Activated CD4-positive, alpha-beta T cell treated with anti-CD3 and anti-CD28 coated beads, Interleukin-2, amount 50 U/mL, for 24 hours (primary cell): ENCODE measurements at places on chromosomes 4 and X.

- DNase-seq, result no peak
Measured at GRCh38 chr4:35087218-35087617, 1157.1 kb downstream of the ARAP2 start.

- no peak for DNase-seq
Measured at GRCh38 chr4:74754218-74754617, 40.1 kb downstream of the BTC start.

DNA sequence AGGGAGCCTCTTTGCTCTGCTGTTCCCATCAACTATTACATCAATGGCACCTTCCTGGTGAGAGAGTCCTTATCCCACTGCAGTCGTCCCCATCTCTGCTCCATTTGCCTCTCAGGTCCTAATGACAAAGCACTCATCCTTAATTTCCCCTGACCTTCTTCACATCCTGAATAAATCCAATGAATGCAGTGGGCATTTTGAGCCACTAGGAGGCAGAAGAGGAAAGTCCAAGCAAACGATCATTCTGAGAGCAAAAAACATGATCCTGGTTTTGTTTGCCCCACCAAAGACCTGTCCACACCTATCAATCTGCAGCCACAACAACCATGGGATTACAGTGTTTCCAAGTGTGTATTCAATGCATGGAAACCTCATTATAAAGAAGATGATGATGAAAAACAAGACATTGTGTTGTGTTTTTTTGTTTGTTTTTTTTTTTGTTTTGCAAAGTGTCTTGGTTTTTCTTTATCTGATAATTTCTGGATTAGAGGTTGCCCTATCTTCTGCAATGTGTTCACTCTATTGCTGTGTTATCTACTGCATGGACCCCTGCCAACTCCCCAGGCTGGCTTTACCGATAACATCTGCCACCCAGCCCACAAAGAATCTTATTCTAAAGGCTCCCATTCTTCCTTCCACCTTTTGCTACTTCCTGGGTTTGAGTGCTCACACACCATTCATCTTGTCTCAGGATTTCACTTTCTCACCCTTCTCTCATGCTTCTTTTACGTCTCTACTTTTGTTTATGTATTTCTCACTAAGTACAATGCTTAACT lies 207.2 kb downstream of the NLGN4X start:
- peak; percentile 21 for DNase-seq

DNA sequence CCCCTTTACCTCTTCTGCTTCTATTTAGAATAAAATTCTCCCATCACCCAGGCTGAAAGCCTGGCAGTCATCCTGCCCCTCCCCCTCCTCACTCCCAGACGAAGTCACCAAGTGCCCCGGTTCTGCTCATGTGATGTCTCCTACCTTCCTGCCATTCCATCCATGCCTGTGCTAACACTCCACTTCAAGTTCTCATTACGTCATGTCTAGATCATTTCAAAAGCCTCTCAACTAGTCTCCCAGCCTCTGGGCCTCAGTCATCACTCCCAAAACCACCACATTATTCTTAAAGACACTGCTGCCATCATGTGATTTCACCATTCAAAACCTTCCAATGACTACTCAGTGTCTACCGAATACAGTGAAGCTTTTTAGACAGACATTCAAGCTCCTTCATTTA lies 17.2 kb upstream of the HOPX start:
- no peak for DNase-seq

DNA sequence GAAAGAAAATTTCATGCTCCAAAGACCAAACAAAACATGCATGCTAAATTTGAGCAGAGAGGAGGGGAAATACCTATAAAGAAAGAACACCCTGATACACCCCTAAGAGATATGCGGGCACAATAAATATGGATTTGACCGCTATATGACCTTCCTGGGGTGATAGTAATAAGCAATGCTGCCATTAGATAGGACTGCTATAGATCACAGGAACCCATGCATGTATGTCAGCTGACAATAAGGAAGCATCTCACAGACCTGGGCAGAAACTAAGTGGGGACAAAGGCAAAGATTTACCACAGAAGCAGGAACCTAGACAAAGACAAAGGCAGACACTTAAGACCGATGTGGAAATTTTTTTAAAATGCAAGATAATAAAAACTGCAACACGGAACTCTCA lies 21.3 kb downstream of the ZNF721 start:
- DNase-seq, result no peak
